ENCODE measurements at places on chromosomes 7 and 10.

DNA sequence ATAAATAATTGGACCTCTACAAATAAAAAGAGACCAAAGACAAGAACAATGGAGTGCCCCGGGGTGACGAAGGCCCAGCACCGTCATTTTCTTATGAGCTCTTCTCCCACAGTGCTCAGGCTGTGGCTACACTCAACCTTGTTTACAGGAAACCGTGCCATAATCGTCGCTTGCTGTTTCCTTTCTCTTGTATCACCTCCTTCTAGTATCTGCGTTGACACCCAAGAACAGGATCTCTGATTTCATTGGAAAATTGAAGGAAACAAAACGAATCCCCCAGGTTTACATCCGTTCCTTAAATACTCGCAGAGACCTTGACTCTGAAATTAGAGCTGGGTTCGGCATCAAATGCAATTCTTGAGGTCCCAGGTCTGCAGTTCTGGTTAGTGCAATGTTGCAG, 1.7 kb upstream of the IGFBP3 start:
- DNase-seq: no peak

- DNase-seq: no peak
These were observed 104.0 kb downstream of the SLIT1 start for GRCh38 chr10:97081621-97082235.

GRCh38 chr10:24041034-24041433, 167.9 kb upstream of the KIAA1217 start:
- DNase-seq: no peak

DNA sequence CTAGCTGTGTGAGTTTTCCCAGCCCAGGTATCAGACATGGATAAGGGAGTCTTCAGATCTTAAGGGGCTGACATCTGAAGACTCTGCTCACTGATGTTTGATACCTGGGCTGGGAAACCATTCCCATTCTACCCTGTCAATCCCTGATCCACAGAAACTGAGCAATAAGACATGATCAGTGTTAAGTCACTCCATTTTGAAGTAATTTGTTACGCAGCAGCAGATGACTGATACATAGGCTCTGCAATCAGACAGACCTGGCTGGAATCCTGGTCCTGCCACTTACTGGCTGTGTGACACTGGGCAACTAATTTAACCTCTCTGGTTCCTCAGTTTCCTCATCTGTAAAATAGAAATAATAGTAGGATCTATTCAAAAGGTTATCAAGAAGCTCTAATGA, 6.6 kb downstream of the DCLRE1C start:
- DNase-seq: no peak

GRCh38 chr7:143882020-143882603, 19.9 kb downstream of the TCAF1 start:
- DNase-seq: no peak
